ENCODE measurements at places on chromosomes 6 and 20.

DNA sequence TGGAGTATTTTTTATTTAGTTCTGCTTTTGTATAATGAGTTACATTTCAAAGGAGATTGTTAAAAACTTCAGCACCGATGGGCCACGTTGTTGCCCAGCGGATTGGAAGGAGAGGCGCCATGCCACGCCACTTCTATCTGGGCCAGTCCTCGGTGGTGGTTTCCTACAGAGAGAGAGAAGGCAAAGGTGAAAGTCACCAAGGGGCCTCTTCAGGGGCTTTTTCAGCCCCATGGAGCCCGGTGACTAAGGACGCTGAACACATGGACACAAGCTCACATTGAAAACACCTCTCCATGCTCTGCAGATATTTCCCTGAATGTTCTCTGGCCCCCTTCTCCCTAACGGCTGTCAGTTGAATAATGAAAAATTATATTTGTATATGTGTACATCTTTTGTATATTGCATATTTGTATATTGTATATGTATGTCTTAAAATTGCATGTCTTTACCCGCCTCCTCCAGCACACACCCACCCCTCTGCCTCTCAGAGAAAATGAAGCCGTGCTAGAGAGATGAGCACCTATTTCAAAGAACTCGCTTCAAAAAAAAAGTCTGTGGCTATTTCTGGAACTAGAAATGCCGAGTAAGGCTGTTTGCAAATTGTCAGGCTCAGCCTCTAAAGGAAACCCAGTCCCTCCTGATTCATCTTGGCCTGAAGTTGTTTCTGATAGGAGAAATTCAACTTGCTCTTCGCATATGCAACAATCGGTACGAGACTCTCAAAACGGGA lies 91.9 kb upstream of the CDH4 start:
- no peak for DNase-seq

- DNase-seq = no peak
Measured at GRCh38 chr20:11546939-11547338, 370.8 kb upstream of the BTBD3 start.

GRCh38 chr20:41958391-41958790 lies 340.2 kb upstream of the CHD6 start:
- no peak for DNase-seq

DNA sequence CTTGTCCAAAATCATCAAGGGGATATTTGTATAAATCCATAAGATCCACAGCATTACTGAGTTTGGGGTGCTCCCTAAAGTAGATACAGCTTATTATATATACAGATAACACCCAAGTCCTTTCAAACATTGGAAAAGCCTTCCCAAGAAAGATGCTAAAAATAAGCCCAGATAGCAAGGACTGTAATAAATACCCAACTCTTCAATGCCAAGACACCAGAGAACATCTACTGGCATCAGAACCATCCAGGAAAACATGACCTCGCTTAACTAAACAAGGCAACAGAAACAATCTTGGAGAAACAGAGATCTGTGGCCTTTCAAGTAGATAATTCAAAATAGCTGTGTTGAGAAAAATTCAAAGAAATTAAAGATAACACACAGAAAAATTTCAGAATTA lies 761.4 kb downstream of the GRIK2 start:
- no peak for DNase-seq

- DNase-seq = no peak
Measured at GRCh38 chr20:21228511-21228910, 74.6 kb upstream of the XRN2 start.

DNA sequence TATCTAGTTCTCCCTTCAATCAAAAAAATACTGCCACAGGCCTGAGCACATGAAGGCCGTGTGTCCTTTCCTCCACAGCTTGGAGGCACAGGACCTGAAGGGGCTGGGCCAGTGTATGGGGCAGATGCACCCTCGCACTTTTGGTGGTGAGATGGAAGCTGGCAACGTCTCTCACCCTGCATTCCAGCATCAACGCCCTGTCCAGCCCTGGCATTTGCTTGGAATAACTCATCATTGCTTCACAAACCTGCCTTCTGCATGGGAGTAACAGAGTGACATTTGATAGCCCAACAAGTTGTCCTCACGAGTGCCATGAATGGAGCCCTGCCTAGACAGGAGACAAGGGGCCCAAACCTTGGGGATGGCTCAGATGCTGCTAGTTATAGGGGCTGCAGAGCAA lies 257.9 kb downstream of the SMOC2 start:
- no peak for DNase-seq

- no peak for DNase-seq
Measured at GRCh38 chr6:159606786-159607185, 86.3 kb downstream of the SOD2 start.

- no peak for DNase-seq
Measured at GRCh38 chr6:81439417-81439816, 313.1 kb downstream of the TENT5A start.

DNA sequence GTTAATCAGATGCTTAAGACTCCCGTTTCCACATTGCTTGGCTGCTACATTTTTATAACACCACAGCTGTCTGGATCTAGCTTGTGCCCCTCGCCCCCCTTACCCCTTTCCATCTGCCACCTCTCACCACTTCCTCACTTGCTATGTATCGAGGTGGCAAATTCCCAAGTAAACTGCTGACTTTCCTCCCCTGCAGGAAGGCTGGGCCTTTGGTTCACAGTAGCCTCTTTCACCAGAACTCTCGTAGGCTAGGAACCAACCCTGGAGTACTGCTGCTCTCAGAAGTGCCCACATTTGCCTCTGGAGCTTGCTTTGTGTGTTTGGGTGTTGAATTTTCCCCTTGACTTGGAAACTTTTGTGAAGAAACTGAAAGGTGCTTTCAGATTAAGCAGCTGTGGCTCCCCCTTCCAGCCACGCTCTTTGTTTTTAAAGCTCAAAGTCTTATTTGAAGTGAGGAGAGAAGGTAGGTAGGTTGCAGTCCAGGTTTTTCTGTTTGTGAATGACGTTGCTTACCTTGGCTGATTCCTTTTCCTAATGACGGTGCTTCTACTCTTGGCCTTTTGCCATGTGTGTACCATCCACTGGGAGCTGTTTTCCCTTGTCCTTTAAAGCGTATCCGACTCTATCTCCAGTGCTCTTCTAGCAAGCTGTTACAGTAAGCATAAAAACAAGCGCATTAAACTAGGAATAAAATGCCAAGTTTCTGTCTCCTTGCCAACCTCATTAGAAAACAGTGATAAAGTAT lies 90.4 kb downstream of the CARMIL1 start:
- peak; percentile 3 for DNase-seq

DNA sequence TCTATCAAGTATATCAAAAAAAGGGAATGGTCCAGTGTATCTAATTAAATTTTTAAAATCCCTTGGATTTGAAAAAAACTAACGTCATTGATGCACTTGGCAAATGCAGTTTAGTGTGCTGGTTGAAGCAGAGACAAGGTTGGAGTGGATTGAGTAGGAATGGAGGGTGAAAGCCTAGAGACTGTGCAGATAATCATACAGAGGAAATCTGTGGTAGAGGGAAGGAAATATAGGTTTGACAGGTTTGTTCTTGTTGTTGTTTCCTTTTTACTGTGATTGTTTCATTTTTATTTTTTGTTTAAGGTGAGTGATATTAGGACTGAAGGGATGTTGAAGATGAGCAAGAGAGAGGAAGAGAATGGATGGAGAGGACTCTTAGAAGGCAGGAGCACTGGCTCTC lies 29.0 kb upstream of the L3MBTL3 start:
- DNase-seq = no peak

DNA sequence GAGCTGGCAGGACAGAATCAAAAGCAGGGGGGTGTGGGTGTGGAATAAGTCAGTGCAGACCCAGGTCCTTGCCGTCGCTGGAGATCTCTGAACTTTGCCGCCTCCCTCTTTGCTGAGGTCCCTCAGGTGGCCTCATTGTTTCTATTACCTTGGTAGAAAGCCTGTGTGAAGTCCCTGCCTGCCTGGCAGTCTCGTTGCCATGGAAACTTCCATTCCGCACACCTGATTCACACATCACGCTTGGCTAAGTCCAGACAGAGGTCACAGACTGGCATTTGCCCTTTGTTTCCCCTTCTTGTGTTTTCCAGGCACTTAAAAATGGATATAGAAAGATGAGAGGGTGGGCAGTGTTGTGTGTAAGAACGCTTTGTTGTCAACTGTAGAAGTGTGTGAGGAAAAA lies 260.6 kb downstream of the PRL start:
- no peak for DNase-seq

- no peak for DNase-seq
Measured at GRCh38 chr6:76682842-76683241, 610.4 kb upstream of the IMPG1 start.

DNA sequence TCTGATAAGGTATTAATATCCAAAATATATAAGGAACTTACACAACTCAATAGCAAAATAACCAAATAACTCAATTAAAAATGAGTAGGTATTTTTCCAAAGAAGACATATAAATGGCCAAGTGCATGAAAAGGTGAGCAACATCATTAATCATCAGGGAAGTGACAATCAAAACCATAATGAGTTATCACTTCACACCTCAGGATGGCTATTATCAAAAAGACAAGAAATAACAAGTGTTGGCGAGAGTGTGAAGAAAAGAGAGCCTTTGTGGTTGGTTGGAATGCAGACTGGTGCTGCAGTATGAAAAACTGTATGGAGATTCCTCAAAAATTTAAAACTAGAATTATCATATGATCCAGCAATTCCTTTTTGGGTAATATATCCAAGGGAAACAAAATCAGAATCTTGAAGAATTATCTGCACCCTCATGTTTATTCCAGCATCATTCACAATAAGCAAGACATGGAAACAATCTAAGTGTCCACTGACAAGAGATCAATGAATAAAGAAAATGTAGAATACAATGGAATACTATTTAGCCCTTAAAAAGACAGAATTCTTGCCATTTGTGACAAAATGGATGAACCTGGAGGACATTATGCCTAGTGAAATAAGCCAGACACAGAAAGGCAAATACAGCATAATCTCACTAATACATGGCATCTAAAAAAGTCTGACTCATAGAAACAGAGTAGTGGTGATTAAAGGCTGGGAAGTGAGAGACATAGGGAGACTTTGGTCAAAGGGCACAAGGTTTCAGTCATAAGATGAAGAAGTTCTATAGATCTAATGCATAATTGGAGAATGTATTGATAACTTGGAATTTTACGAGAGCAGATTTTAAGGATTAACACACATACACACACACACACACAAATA lies 175.6 kb downstream of the FOXA2 start:
- DNase-seq = no peak

- DNase-seq = no peak
Measured at GRCh38 chr20:40617594-40617993, 71.4 kb downstream of the MAFB start.

GRCh38 chr6:100633096-100633777 lies 168.5 kb upstream of the SIM1 start:
- DNase-seq = no peak

DNA sequence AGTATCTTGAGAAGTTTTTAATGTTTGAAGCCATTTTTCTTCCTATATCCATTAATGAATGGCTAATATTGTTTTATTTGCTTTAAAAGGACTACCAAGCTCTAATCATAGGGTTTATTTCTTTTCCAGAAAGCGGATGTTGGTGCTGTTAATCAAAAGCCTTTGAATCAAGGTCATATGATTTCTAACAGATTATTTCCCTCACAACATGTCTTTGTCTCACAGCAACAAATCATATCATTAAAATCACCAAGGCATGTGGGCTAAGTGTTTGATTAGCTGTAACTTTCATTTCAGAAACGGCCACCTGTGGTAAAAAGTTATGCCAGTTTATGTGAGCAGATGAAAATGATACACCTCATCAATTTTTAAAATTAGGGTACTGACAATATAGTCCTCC lies 21.7 kb downstream of the TRAF3IP2 start:
- no peak for DNase-seq

DNA sequence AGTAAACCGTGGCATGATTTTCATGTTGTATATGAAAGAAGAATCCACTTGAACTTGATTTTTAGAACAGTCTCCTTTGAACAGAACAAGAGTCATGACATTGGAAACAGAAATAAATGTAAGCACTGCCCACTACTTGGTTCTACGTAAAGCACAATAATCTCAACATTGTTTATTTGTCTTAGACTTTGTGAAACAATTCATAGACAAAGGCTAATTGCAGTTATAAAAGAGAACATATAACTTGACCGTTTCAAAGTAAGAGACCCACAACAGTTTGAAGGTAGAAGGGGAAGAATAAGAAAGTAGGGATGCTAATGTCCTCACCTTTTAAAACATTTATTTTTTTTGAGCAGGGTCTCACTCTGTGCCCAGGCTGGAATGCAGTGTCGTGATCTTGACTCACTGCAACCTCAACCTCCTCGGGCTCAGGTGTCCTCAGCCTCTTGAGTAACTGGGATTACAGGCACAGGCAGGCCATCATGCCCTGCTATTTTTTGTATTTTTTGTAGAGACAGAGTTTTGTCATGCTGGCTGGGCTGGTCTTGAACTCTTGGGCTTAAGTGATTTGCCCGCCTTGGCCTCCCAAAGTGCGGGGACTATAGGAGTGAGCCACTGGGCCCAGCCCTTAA lies 71.1 kb downstream of the POPDC3 start:
- no peak for DNase-seq

GRCh38 chr6:209432-210103 lies 82.7 kb upstream of the DUSP22 start:
- DNase-seq = peak; percentile 67

DNA sequence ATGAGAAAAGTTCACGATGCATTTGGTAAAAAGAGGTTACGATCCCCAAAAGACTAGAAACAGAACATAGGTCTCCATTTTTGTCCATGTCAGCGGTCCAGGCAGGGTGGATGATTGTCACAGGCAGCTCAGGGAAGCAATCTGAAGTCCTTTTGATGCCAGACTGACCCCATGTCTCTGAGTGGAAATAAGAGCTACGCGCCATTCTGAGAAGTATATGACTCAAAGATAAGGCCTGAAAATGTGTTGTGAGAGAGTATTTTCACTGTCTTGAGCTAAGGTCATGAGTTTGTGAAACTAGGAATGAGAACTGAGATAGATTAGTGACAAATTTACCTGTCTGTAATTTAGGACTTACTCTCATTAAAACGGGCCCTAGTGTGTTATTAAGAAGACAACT lies 69.5 kb downstream of the LYRM4 start:
- DNase-seq = no peak

DNA sequence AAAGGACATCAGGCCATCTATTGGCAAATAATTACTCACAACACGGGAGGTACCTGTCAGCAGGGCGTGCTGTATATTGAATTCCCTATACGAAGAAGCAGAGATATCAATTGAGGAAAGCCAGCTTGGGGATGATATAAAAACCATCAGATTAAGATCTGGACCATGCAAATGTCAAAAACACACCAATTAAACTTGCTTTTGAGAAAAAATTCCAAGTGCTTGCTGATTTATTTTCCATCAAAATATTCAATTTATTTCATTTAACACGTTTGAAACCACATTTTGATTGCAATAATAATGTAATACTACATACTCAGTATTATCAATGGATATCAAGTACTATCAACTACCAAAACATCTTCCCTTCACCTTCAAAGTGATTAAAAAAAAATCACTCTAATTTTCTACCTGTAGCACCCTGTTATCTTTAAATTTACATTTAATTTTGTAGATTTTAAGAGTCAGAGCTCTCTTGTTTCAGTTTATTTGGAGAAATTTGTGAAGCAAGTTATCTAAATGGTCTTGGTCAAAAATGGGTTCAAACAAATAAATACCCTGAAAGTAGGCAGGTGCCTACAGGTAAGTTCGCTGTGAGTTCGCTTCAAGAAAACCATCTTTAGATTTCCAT lies 6.8 kb upstream of the TBX18 start:
- no peak for DNase-seq

- no peak for DNase-seq
Measured at GRCh38 chr20:22430746-22431168, 153.6 kb downstream of the FOXA2 start.

Measured in CD4-positive, alpha-beta T cell treated with Interleukin-2 at 100 ng/mL for 4 hours (primary cell).